Nasal cavity respiratory epithelium epithelial cell of viscerocranial mucosa (primary cell): ENCODE measurements at places on chromosomes 7 and 10. TPM values are rescaled to one million over a fixed set of nuclear protein-coding genes. Genes with fewer than 3 reads are reported as not detected.

C10orf105 gene
- not detected in 2 replicates for total RNA-seq

AKR1E2 gene
- total RNA-seq: 3.8 and 4.8 TPM in 2 replicates

SPDYE3 gene
- not detected in 2 replicates for total RNA-seq

FHIP2A gene
- 12.6 and 16.2 TPM in 2 replicates for total RNA-seq

FAM171A1 gene
- 5.8 and 22.2 TPM in 2 replicates for total RNA-seq

LIPN gene
- 5.8 TPM in 1 of 2 replicates, not detected in the other for total RNA-seq

ANKRD30A gene
- total RNA-seq: not detected in 2 replicates

IFIT3 gene
- 3.1 and 6.4 TPM in 2 replicates for total RNA-seq

UPK3BL1 gene
- 40.0 and 90.6 TPM in 2 replicates for total RNA-seq

BUB3 gene
- total RNA-seq: 108 and 153 TPM in 2 replicates

RNF133 gene
- 0.07 TPM in 1 of 2 replicates, not detected in the other for total RNA-seq

HDAC9 gene
- 29.7 and 46.5 TPM in 2 replicates for total RNA-seq

TAS2R4 gene
- total RNA-seq: 1.0 and 6.4 TPM in 2 replicates

ITIH5 gene
- 0.07 TPM in 1 of 2 replicates, not detected in the other for total RNA-seq

TPST1 gene
- total RNA-seq: 23.6 and 51.4 TPM in 2 replicates

BTBD16 gene
- under 0.01 and 0.07 TPM in 2 replicates for total RNA-seq

TSPAN13 gene
- total RNA-seq: 26.6 and 41.0 TPM in 2 replicates

CYP2E1 gene
- 0.93 and 1.7 TPM in 2 replicates for total RNA-seq
